ENCODE measurements at places on chromosomes 16 and 17.

DNA sequence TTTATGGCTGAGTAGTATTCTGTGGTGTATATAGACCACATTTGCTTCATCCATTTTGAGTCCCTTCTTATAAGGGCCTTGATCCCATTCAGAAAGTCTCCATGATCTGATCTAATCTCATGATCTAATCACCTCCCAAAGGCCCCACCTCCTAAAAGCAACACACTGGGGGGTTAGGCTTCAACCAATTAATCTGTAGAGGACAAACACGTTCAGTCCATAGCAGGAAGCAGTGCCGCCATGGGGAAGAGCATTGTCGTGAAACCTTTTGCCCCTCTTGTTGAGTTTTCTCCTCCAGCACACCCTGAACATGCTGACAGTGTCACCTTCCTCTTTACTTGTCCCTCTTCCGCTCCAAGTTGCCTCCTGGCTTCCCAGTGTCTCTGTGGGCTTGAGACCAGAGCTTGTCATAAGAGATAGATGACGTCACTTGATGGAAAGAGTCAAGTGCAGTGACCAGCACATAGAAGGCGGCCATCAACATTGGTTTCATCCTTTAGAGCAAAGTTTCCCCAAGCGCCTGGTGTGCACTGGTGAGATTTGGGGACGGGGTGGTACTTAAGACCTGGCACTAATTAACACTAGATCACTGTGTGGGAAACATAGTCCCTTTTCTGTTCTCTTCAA is 74.1 kb downstream of the PRKCB start:
- DNase-seq: no peak

DNA sequence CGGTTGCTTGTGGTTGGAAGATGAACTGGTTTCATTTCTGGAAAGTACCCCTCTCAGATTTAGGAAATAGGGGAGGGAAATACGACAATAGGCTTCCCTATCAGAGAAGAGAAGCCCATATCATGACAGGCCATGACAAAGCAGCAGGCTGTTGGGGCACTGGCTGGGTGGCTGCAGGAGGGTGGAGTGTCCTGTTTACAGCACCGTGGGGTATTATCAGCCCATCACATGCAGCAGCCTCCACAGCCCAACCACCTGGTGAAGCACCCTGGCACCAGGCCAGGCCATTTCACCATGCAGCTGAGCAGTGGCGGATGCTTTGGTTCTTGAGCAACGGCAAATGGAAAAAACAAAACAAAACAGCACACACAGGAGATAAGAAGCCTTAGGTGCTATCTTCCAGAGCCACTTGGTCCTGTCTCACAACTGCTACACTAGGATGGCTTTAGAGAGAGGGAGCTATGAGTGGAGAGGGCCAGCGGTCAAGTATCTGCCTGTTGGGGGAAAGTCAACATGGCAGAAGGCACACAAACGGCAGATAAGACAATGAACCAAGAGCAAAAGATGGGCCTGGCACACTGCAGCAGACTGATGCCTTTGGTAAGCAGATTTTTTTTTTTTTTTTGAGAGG is 24.2 kb downstream of the FAM117A start:
- no peak for DNase-seq

DNA sequence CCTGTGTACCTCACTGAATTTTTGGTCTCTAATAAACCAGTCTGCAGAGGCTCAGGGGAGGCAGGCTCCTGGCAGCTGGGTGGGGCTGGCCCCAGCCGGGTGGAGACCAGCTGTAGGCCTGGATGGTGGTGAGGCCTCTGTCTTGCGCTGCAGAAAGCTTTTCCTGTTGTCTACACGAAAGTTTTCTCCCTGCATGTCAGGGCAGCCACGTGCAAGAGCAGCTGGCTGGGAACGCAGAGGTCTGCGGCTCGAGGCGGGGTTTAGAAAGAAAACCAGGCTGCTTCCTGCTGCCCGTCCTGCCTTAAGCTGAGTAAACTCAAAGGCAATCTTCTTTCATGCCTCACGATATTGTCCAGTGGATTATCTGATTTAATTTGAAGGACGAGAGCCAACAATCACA is 2.4 kb downstream of the SERPINF1 start:
- DNase-seq: no peak

DNA sequence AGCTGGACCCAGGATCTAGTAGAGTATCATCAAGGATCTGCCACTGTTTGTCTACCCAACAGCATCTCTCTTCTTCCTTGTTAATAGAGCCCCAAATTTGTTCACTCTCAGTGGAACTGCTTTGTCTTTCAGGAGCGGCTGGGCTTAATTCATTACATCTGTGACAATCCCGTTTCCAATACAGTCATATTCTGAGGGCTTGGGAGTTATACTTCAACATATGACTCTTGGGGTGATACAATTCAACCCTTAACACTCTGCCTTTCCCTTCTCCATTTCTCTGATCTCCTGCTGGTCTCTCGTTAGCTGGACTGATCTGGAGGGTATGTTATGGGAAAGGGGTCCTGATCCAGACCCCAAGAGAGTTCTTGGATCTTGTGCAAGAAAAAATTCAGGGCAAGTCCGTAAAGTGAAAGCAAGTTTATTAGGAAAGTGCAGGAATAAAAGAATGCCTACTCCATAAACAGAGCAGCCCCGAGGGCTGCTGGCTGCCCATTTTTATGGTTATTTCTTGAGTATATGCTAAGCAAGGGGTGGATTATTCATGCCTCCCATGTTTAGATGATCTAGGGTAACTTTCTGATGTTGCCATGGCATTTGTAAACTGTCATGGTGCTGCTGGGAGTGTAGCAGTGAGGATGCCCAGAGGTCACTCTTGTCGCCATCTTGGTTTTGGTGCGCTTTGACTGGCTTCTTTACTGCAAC is 42.4 kb downstream of the IQCK start:
- no peak for DNase-seq

DNA sequence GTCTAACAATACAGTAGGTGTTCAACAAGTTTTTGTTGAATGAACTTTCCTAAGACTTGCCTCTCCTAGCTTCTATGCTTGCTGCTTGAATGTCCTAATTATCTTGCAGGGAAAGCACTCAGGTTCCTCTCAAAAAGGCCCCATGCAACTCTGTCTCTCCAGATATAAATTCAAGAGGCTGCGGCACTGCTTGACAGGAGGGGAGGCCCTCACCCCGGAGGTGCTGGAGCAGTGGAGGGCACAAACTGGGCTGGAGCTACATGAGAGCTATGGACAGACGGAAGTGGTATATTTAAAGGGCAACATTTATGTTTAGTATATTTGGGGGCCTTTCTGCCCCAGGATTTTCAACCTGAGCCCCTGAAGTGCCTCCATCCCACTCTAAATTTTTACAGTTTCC is 14.4 kb downstream of the THUMPD1 start:
- DNase-seq: no peak

- DNase-seq: no peak
Observed at GRCh38 chr17:66290101-66290722, 12.2 kb upstream of the PRKCA start.

DNA sequence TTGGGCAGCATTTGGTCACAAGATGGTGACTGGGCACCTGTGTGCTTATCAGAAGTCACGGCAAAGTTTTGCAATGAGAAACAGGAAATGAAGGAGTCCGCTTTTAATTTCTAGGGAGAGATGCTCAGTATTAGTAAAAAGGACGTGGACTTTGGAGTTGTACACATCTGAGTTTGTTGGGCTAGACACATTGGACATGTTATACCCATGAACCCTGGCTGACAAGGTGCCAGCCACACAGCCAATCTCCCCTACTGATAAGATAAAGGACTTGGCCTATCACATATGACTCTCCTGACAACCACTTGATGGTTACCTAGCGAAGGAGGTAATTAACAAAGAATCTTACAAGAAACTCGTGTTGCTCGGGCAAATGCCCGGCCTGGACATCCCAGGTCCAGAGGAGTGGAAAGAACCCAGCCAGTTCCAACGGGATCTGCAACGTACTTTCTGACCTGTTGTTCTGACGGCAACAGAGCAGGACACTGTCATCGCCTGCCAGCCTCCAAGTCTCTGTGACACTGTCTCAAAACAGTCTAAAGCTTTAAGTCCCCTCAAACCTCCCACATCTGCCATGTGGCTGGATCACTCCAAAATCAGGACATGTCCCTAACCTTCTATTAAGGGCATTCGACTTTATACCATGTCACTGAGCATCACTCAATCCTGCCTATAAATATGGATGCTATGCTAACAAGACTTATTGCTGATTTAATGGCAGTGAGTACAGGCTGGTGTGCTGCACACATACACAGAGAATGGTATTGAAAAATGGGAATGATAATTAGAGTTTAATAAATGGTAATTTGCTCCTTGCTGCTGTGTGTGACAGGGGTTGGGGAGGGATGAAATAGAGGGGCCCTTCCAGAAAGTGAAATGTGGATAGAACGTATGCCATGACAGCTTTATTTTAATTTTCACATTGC is 47.6 kb upstream of the LYRM9 start:
- no peak for DNase-seq

DNA sequence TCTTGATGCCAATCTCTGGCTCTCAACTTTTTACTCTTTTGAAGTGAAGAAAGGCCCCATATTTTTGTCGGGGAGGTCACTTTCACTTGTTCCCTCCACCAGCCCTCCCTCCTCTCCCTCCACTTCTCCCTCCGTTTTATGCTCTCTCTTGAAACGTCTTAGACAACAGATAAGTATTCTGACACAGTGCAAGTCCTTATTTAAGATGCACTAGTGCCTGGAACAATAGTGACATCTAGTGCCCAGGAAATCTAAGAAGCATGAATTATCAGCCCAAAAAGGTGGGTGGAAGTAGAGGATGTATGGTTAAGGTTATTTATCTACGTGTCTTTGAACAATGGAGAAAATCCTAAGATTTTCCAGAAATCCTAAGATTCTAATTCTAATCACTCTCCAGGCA is 17.9 kb downstream of the PSME3IP1 start:
- no peak for DNase-seq

GRCh38 chr16:450385-450784 is 24.9 kb downstream of the RAB11FIP3 start:
- no peak for DNase-seq

- no peak for DNase-seq
Observed at GRCh38 chr17:1134634-1135324, 45.0 kb downstream of the ABR start.

Measured in neural crest cell (in vitro differentiated cells).